ENCODE measurements at places on chromosomes 5 and 9. TPM values are rescaled to one million over a fixed set of nuclear protein-coding genes. Genes with fewer than 3 reads are reported as not detected.

- no peak for DNase-seq
- peaks cover 2% of the 10 kb centered on the region for H3K36me3 ChIP-seq
- no peak overlapping the region for H3K4me3 ChIP-seq
- H3K27ac ChIP-seq: no peak overlapping the region
- H3K4me1 ChIP-seq: no peaks in the 10 kb centered on the region
Observed at GRCh38 chr5:35869685-35870277, 13.1 kb downstream of the IL7R start.

DNA sequence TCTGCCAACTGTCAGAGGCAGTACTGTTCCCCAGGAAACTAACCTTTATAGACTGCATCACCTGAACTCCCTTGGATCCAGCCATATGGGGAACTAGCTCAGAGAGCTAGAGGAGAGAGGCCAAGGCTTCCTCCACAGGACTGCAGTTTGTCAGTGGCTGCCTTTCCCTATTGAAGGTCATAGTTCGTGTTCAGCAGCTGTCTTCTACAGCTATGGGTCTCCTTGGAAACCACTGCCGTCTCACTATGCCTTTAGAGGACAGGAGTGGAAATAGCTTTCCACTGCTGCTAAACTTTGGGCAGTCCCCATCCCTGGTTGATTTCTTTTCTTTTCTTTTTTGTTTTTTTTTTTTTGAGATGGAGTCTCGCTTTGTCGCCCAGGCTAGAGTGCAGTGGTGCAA is 4.4 kb upstream of the SLIT3 start:
- H3K4me1 ChIP-seq: peaks cover 32% of the 10 kb centered on the region
- DNase-seq: no peak
- peaks cover 12% of the 10 kb centered on the region for H3K27me3 ChIP-seq
- H3K4me3 ChIP-seq: no peak overlapping the region
- no peak overlapping the region for H3K27ac ChIP-seq
- peaks cover 3% of the 10 kb centered on the region for H3K36me3 ChIP-seq

DNA sequence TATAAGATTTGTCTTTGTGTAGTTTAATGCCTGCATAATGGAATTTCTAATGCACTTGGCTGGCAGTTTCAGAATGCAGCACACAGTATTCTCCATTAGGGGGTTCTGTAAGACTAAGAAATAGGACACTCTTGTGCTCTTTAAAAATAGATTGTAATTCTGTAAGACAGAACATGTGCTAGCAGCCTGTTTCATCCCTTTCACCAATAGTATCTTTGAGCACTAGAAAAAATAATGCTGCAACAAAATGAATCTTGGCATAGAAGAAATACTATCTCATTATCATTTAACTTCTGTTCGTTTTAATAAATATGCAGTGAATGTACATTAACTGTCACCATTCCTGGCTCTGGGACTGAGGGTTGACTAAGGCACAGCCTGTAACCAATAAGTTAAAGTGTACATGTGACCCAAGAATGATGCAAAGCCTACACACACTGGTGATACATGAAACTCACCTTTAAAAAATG is 23.8 kb upstream of the ZNF622 start:
- H3K27ac ChIP-seq: no peak overlapping the region
- H3K27me3 ChIP-seq: no peaks in the 10 kb centered on the region
- H3K4me3 ChIP-seq: no peak overlapping the region

- peaks cover 12% of the 10 kb centered on the region for H3K27me3 ChIP-seq
- H3K4me3 ChIP-seq: peak overlapping the region; percentile 98
- peak; percentile 93 for DNase-seq
- H3K27ac ChIP-seq: peak overlapping the region; percentile 95
- H3K36me3 ChIP-seq: peaks cover 1% of the 10 kb centered on the region
Observed at GRCh38 chr9:34457266-34458012, 931 bp downstream of the FAM219A start.

DNA sequence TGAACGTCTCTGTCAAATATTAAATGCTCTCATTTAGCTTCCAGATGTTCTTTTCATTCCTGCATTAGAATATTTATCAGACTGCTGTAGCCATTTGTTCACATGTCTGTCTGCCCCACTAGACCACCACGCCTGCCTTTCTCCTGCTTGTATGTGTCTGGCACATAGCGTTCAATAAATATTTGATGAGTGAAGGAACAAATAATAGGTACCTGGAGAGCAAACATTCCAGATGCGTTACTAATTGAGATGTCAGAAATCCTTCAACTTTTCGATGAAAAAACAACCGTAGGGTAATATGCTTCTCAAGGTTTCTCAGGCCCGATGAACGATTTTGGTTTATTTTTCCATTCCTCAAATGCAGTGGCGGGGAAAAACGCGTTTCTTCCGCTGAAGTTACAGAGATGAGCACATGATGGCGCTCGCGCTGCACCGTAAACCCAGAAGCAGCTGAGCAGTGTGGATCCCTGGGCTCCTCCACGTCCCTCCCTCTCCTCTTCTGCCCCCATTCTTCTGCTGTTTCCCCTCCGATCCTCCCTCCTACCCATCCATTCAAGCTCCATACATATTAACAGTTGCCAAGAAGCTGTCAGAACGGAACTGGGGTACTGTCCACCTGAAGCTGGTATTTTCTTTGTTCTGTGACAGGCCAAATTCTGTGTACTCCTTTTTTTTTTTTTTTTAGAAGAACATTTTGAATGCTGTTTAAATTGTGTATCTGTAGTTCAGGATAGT is 245.4 kb downstream of the MPDZ start:
- H3K27ac ChIP-seq: peak overlapping the region; percentile 91
- peaks cover 29% of the 10 kb centered on the region for H3K4me1 ChIP-seq
- peak overlapping the region; percentile 71 for H3K4me3 ChIP-seq
- H3K36me3 ChIP-seq: peaks cover 1% of the 10 kb centered on the region

DNA sequence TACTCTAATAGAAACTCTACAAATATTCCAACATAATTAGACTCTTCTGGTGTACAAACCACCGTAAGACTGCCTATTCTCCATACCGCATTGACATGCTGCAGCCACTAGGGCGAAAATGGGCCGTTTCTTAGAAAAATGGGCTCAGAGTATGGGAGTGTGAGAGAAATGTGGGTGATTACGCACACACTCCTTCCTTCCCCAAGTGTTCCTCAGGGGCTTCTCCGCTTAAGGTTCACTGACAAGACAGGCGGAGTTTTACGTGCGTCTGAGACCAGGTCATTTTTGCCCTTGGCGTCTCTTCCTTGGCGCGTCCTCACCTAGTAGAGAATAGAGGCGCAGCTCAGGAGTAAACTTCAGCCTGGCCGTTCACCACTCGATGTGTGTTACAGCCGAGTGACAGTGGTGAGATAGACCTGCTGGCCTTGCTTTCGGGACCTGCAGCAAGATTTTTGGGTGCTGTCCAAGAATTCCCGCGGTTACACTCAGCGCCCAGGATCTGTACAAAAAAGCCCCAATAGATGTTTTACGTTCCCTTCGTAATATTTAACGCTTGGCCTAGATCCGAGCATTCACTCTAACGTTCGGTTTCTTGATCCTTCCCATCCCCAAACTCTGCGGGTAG is 1.8 kb upstream of the NTRK2 start:
- H3K4me1 ChIP-seq: peaks cover 38% of the 10 kb centered on the region
- H3K36me3 ChIP-seq: peaks cover 2% of the 10 kb centered on the region
- H3K27me3 ChIP-seq: peaks cover 13% of the 10 kb centered on the region
- peak overlapping the region; percentile 47 for H3K27ac ChIP-seq

- no peak overlapping the region for H3K4me3 ChIP-seq
- no peak overlapping the region for H3K27ac ChIP-seq
- no peaks in the 10 kb centered on the region for H3K27me3 ChIP-seq
- DNase-seq: no peak
- H3K4me1 ChIP-seq: peaks cover 48% of the 10 kb centered on the region
Observed at GRCh38 chr5:54704825-54705224, 187.3 kb downstream of the SNX18 start.

- H3K27me3 ChIP-seq: peaks cover 46% of the 10 kb centered on the region
- no peak overlapping the region for H3K27ac ChIP-seq
- no peaks in the 10 kb centered on the region for H3K4me1 ChIP-seq
- H3K4me3 ChIP-seq: no peak overlapping the region
- DNase-seq: no peak
- no peaks in the 10 kb centered on the region for H3K36me3 ChIP-seq
Observed at GRCh38 chr9:19480345-19480744, 71.5 kb downstream of the ACER2 start.

- no peak overlapping the region for H3K4me3 ChIP-seq
- no peak overlapping the region for H3K27ac ChIP-seq
- DNase-seq: no peak
- H3K27me3 ChIP-seq: no peaks in the 10 kb centered on the region
- H3K4me1 ChIP-seq: peaks cover 32% of the 10 kb centered on the region
Observed at GRCh38 chr5:80705801-80706200, 51.0 kb upstream of the DHFR start.

DNA sequence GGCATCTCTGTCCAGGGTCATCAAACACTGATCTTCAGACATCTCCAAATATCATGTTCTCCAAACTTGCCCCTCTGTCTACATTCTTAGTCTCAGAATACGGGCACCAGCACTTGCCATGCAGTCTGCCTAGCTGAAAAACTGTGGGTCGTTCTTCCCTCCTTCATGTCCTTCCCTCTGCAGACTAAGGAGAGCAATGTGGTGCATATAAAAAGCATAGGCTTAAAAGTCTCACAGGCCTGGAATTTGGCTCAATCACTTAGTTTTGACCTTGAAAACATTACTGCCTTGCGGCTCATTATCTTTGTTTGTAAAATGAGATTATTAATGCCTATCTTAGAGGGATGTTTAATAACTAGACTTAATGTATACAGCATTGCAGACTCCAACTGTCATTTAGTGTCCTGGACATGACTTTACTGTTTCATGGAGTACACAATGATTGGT is 362.8 kb downstream of the NPR3 start:
- no peak for DNase-seq
- peak overlapping the region; percentile 45 for H3K27ac ChIP-seq
- no peaks in the 10 kb centered on the region for H3K27me3 ChIP-seq
- no peak overlapping the region for H3K4me3 ChIP-seq
- no peaks in the 10 kb centered on the region for H3K36me3 ChIP-seq

- peak; percentile 46 for DNase-seq
- no peaks in the 10 kb centered on the region for H3K27me3 ChIP-seq
- H3K4me1 ChIP-seq: peaks cover 17% of the 10 kb centered on the region
- H3K36me3 ChIP-seq: peaks cover 19% of the 10 kb centered on the region
Observed at GRCh38 chr9:113589407-113589806, 125.9 kb downstream of the RGS3 start.

DNA sequence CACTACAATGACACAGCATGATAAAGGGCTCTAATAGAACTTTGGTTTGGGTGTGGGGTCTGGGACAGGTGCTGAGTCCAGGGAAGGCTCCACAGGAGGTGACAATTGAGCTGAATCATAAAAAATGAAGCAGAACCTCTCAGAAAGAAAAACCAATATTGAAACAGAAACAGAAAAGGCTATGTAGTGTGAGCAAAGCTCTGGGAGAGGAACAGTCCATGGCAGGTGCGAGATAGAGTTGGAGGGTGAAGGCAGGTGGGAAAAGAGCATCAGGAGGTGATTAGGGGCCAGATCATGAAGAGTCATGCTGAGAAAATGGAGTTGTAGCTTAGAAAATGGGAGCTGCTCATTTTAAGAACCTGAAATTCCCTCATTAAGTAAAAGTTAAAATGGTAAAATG is 164.9 kb downstream of the KCTD16 start:
- H3K27ac ChIP-seq: no peak overlapping the region
- H3K27me3 ChIP-seq: peaks cover 2% of the 10 kb centered on the region
- no peak for DNase-seq
- H3K36me3 ChIP-seq: no peaks in the 10 kb centered on the region
- H3K4me3 ChIP-seq: no peak overlapping the region

- no peaks in the 10 kb centered on the region for H3K27me3 ChIP-seq
- peaks cover 12% of the 10 kb centered on the region for H3K4me1 ChIP-seq
- H3K36me3 ChIP-seq: peaks cover 13% of the 10 kb centered on the region
- H3K27ac ChIP-seq: peak overlapping the region; percentile 45
- no peak overlapping the region for H3K4me3 ChIP-seq
- no peak for DNase-seq
Observed at GRCh38 chr9:134860510-134860909, 20.1 kb upstream of the FCN2 start.

DNA sequence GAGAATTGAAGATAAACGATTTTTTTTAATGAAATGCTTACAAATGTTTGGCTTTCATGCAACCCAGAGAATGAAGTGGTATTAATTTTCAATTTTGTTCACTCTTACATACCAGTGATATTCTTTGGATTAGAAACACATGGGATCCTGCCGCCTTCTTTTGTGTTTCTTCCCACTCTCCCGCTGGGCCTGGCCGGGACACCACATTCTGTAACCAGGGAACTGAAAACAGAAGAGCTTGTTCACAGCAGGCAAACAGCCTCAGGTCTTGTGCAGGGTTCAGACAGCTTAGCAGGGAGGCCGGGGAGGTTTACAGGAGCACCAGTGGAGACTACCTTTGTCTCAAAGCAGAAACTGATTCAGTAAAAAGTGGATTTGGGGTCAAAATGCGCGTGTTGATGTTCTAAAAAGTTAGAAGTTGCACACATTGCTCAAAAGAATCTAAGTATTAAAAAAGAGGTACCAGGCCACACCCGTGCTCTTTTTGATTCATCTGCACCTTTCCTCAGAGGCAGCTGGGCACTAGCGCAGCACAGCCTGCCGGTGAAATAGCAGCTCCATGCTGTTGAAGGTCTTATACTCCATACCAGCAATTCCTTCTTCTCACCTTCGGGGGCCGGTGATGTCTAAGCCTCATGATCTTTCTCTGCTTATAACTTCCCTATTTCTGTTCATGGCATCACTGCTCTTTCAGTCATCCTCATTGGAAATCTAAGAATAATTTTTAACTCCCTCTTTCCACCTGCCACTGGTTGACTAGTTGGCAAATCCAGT is 67.1 kb downstream of the GRAMD2B start:
- H3K27me3 ChIP-seq: no peaks in the 10 kb centered on the region
- H3K27ac ChIP-seq: peak overlapping the region; percentile 98
- H3K36me3 ChIP-seq: peaks cover 55% of the 10 kb centered on the region

PGM5 gene
- not detected for total RNA-seq

NUTM2G gene
- total RNA-seq: 0.15 TPM

OR1J1 gene
- total RNA-seq: not detected

PRR16 gene
- total RNA-seq: 10.7 TPM

IL9 gene
- not detected for total RNA-seq

MVB12B gene
- total RNA-seq: 13.1 TPM

KIF24 gene
- 0.90 TPM for total RNA-seq

GRIA1 gene
- total RNA-seq: 0.77 TPM

GOLM1 gene
- total RNA-seq: 88.8 TPM

Data from chondrocyte (in vitro differentiated cells).